ENCODE measurements at places on chromosomes 16 and 17.

DNA sequence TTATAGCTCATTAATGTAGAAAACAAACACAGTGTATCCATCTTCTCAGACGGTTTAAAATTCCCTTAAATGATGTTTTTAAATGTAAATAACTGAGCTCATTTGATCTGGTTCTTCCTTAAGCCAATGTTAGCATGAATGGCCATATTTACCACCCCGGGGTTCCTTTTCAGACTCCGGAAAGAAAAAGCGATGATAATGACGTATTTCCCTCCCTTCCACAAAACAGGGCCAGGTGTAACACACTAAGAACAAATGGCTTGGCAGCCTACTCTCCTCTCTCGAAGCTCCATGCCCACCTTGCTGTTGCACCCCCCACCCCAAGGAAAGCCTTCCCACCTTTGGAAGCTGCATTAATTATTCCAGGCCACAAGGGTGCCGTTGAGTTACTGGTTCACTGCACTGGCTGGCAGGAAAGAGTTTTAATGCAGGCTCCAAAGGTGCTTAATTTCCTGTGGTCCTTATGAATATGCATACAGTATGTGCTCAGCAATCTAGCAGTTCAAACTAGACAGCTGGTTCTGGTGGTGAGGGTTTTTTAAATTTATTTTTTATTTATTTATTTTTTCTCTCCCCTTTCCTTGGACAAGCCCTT lies 378.9 kb downstream of the WWOX start:
- DNase-seq, result peak; percentile 11

DNA sequence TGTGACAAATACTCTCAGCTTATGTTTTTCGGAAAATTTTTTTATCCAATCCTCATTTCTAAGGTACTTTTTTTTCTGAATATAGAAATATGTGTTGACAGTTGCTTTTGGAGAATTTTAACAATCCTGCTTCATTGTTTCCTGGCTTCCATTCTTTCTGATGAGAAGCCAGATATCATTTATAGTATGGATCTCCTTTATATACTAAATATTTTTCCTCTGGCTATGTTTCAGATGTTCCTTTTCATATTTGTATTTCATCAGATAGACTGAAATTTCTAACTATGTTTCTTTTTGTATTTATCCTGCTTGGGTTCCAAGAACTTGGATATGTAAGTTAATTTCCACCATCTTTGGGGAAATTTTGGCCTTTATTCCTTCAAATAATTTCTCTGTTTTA lies 138.9 kb upstream of the CDH11 start:
- no peak for DNase-seq

DNA sequence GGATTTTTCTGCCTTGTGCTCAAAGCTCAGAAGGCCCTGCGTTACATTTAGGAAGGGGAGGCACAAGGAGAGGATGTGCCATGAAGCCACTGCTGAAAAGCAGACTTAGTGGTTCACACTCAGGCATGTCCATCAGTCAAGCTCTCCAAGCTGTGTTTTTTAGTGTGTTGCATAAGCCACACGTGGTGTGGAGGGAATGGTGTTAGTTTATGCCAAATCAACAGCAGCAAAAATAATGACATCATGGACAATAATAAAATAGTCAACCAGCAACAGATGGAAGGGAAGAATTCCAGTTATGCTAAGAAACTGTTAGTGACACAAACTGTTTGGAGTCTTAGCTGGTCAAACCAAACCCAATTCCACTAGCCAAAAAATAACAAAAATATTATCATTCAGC lies 438.3 kb downstream of the NPIPA7 start:
- no peak for DNase-seq

GRCh38 chr17:14506364-14506763 lies 205.5 kb downstream of the HS3ST3B1 start:
- DNase-seq, result no peak

GRCh38 chr17:12987120-12987519 lies 30.7 kb downstream of the ELAC2 start:
- DNase-seq, result no peak

GRCh38 chr16:74837056-74837455 lies 62.4 kb upstream of the FA2H start:
- no peak for DNase-seq

DNA sequence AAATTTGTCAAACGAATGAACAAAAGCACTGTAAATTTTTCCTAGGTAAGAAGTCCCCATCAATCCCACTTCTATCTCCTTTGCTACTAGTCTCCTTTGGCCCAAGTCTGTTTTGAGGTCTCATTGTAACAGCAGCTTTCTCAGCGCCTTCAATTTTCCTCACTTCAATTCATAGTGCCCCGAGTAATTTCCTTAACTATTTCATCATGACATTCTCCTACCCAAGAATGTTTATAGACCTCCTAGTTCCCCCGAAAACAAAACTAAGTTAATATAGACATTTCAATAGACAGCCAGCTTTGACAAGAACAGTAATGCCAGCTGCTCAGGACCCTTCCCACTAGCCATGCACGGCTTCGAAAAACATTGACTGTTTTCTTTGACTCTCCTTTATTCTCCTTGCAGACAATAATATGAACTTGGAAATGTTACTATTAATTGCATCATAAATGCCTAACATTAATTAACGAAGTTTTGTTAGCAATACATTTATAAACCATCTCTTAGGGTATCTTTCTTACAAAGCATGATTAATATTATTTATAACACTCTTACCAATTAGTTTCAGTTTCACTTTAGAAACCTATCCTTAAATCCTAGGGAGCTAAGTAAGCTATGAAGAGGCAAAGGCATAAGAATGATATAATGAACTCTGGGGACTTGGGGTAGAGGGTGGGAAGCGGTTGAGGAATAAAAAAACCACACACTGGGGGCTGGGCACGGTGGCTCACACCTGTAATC lies 22.8 kb downstream of the GLG1 start:
- no peak for DNase-seq

GRCh38 chr16:20385844-20386832 lies 18.4 kb downstream of the PDILT start:
- DNase-seq, result peak; percentile 44

DNA sequence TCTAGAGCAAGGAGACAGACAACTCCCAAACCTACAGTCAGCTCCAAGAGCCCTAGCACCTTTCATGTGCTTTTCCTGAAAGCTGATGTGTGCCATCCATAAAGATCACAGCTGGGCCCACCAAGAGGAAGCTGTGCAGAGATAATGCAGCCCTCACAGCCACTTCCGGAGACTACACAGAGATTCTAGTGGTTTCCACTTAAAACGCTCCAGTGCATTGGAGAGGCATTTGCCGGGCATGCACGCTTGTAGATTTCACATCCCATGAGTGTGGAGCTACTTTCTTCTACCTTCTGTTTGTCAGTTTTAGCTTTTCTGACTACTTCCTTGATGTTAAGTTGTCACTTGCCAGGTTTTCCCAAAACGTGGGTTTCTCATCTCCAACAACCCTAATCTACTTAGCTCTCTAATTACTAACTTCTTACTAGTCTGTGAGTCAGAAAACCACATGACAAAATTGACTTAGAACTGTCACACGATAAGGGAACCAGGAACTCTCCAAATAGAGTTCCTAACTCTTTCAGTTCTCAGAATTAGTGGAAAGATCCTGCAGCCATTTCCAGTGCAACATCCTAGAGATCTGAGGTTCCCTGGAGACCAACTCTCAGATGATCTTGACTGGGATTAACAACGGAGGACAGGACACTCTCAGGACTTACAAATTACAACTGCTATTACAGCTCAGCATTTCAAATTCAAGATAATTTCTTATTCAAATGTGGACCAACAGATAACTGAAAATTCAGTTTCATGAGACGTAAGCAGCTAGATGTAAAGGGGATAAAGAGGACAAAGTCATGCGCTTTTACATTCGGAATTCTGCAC lies 28.6 kb downstream of the PMP22 start:
- DNase-seq, result no peak

GRCh38 chr17:1511290-1511689 lies 5.1 kb downstream of the INPP5K start:
- DNase-seq, result no peak

- DNase-seq, result no peak
These were observed 31.8 kb downstream of the VAC14 start for GRCh38 chr16:70769131-70769530.

- no peak for DNase-seq
These were observed 36.5 kb upstream of the DHRS7B start for GRCh38 chr17:21089933-21090901.

GRCh38 chr17:1730326-1731193 lies 6.1 kb downstream of the WDR81 start:
- no peak for DNase-seq

DNA sequence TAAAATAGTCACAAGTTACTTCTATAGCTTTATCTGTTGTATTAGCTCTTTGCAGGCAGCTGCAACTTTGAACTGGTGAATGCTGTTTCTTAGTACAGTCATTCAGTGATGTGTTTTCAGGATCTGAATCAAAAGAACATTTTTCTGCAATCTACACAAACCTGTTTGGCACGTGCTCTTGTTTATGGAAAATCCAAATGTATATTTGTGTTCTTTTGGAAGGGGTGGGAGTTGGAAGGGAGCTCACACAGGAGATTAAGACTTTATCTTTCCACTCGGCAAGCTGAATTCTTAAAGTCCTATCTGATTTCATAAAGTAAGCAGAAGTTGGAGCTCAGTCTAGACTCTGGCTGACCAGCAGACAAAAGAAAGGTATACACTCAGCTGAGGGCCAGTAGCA lies 300.2 kb downstream of the MAP2K6 start:
- DNase-seq, result no peak

GRCh38 chr16:1762196-1762878 lies 9.0 kb downstream of the NME3 start:
- no peak for DNase-seq

GRCh38 chr17:27413315-27413714 lies 42.9 kb upstream of the KSR1 start:
- DNase-seq, result no peak

DNA sequence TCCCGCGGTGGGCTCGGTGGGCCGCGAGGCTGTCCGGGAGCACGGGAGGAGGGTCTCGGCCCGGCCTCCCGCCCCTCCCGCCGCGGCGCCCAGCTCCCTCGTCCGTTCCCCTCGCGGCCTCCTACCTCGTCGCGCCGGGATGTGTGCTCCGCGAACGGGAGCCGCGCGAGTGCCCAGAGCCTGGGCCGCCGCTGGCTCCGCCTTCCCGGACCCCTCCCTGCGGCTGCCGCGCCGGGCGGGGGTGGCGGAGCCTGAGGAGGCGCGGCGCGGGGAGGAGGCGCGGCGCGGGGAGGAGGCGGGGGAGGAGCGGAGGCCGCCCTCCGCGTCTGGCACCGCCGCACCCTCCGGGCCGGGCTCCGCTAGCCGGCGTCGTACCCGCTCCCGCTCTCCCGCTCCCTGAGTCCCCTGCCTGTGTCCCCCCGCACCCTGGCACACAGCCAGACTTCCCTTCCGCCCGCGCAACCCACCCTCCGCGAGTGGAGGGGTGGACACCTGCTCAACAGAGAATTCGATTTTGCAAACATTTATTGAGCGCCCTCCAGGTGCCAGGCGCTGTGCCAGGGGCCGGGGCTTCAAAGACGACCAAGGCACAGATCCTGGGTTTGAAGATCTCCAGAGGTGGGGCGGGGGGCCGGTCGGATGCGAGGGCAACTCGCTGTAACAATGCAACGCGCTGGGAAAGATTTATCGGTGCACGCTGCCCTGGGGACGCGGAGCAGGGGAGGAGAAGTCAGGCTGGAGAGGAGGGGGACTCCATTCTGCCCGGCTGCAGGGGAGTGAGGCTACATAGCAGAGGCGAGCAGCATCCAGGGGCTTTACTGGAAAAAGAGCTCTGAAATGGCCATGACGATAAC lies at the start of gene MPP3:
MPP3 (minus strand) TSS at position 171 of the 854 bp plus-strand sequence. CDS start 1,240 bp downstream, outside the sequence.
- DNase-seq, result peak; percentile 88

- no peak for DNase-seq
These were observed 33.7 kb upstream of the KDM8 start for GRCh38 chr16:27169511-27170071.
